ENCODE measurements at places on chromosomes 1 and 21.

GRCh38 chr1:159214149-159214760 lies 9.6 kb downstream of the ACKR1 start:
- peak; percentile 37 for DNase-seq

GRCh38 chr1:169488157-169488556 lies 2.4 kb upstream of the SLC19A2 start:
- no peak for DNase-seq

DNA sequence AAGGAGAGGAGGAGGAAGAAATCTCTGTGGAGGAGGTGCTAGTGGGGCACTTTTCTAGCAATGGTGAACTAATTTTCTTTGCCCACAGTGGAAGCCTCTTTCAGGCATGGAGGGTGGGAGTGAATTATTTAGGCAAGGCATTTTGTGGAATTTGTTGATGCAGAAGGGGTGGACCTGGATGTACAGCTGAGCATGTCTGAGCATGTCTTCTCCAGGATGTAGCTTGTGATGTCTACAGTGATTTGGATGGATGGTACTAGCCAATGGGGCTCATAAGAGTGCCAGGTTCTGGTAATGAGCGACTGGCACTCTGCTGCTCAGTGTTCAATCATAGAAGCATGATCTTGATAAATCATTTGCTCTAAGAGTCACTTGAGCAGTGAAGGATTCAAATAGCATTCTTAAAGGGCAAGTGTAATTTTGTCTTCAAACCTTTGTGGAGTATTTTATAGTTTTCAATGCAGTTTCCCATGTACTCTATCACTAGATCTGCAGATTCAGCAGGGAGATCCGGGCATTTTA lies 153.9 kb upstream of the LMO4 start:
- DNase-seq: no peak

- no peak for DNase-seq
Measured at GRCh38 chr1:231630558-231631205, 4.1 kb downstream of the DISC1 start.

GRCh38 chr1:204465546-204466415 lies 28.8 kb downstream of the PIK3C2B start:
- peak; percentile 50 for DNase-seq

- DNase-seq: no peak
Measured at GRCh38 chr1:162381941-162382750, 618 bp downstream of the C1orf226 start.

- peak; percentile 50 for DNase-seq
Measured at GRCh38 chr21:42513151-42513984, at the start of gene SLC37A1. Gene SLC37A1, plus strand, starts transcription at chr21:42513852. Its CDS starts 4,603 bp downstream, at chr21:42518455.

- DNase-seq: peak; percentile 82
Measured at GRCh38 chr1:223748773-223749733, 36.7 kb downstream of the CAPN2 start.

DNA sequence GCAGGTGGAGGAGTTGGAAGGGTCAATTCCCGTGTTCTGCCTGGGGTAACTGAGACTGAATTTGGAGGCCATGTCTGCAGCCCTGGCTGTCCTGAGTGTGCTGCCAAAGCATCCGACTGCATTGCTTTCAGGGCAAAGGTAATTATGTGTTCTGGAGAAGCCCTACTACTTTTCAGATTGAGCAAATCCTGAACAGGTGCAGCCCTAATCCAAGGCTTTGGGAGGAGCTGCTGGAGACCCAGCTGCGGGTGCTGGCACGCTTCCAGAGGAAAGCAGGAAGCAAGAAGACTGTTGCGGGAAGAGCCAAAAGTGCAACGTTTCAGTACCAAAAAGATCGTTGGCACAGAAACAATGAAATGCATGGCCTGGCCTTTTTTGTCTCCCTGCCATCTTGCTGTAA lies 73.7 kb upstream of the NRIP1 start:
- DNase-seq: no peak

- no peak for DNase-seq
Measured at GRCh38 chr21:36791695-36792470, 93.0 kb downstream of the SIM2 start.
